A172 (cell line): ENCODE measurements at places on chromosomes 12 and 14.

DNA sequence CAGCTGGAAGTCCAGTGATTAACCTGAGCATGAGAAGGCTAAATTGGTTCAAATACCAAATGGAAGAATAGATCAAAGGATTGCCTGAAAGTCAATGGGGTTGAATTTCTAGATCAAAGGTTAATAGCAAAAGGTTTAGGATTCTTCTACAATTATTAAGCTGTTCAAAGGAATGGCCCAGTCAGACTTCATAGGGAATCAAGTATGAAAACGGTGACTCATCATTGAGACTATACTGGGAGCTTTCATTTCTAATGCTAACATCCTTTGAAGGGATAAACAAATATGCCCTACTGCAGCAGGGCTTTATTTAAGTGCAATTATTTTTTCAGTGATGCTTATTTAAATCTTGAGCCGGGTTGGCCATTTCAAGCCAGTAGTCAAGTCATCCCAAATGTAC lies 152.8 kb downstream of the RIMBP2 start:
- DNase-seq, result no peak

GRCh38 chr12:4027412-4027811 lies 154.2 kb upstream of the PARP11 start:
- DNase-seq, result no peak

DNA sequence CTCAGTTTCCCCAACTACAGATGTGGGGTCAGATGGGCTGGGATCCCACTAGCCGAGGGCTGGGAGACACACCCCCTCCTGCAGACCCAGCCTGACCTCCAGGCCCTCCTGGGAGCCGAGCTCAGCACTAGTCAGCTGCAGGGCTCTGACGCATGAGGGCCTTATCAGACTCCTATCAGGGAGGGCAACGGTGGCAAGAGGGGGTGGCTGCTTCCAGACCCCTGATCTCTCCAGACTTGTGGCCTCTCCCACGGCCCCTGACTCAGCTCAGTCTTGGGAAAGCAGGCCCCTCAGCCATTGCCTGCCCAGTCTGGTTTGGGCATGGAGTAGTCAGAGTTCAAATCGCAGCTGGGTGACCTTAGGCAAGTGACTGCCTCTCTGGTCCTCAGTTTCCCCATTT lies 2.5 kb downstream of the RASAL1 start:
- DNase-seq, result no peak

GRCh38 chr12:79388011-79388410 lies 302.8 kb downstream of the PAWR start:
- DNase-seq, result no peak

DNA sequence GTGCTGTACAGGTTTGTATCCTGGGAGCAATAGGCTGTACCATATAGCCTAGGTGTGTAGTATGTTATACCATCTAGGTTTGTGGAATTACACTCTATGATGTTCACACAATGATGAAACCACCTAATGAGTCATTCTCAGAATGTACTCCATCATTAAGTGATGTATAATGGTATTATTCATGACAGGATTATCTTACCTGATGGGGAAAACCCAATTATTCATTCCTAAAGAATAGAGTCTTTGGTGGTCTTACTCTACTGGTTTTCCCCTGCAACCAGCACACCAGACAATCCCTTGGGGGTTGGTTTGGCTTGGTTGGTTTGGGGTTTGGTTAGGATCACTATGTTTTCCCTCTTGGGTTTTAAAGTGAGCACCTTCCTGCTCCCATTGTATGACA lies 12.6 kb upstream of the OR10P1 start:
- no peak for DNase-seq

DNA sequence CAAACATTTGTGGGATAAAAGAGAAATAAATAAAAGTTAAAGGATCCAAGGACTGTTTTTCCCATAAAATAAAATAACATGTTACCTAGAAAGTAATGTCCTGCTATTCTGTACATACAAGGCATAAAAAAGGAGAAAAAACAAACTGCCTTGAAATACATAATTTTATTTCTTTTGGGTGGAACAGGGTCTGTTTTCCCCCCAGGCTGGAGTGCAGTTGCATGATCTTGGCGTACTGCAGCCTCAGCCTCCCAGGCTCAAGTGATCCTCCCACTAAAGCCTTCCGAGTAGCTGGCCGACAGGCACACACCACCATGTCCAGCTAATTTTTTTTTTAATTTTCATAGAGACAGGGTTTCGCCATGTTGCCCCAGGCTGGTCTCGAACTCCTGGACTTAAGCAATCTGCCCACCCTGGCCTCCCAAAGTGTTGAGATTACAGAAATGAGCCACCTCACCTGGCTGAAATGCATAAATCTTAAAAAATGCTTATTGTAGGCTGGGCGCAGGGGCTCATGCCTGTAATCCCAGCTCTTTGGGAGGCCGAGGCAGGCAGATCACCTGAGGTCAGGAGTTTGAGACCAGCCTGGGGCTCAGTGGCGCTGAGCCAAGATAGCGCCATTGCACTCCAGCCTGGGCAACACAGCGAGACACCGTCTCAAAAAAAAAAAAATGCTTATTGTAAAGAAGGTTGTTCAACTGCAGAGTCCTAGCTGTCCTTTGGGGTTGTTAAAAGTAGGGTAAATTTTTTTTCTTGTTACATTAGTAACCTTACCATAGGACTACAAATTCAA lies 4.1 kb upstream of the TUBA1C start:
- DNase-seq, result no peak

DNA sequence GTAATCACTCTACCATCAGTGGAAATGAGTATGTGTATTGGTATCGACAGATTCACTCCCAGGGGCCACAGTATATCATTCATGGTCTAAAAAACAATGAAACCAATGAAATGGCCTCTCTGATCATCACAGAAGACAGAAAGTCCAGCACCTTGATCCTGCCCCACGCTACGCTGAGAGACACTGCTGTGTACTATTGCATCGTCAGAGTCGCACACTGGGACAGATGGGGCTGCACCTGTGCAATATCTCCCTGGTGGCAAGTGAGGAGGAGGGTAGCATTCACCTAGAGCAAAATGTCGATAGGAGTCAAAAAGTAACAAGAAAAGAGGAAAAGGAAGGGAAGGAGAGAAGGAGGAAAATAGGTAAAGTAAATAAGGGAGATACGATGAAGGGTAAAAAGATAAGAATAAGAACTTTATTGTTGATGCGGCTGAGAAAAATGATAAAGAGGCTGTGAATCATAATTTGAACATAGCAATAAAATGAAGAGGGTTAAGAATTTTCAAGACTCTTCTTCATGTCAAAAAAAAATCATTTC lies 450.5 kb upstream of the OR4E1 start:
- no peak for DNase-seq

DNA sequence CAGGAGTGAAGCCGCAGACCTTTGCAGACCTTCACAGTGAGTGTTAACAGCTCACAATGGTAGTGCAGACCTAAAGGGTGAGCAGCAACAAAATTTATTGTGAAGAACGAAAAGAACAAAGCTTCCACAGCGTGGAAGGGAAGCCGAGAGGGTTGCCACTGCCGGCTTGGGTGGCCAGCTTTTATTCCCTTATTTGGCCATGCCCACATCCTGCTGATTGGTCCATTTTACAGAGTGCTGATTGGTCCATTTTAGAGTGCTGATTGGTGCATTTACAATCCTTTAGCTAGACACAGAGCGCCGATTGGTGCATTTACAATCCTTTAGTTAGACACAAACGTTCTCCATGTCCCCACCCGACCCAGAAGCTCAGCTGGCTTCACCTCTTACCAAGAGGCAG lies 35.5 kb downstream of the MAPK1IP1L start:
- no peak for DNase-seq

- peak; percentile 69 for DNase-seq
Observed at GRCh38 chr14:85437148-85437547, 92.8 kb upstream of the FLRT2 start.

GRCh38 chr12:4933411-4933810 lies 23.7 kb downstream of the KCNA1 start:
- no peak for DNase-seq

DNA sequence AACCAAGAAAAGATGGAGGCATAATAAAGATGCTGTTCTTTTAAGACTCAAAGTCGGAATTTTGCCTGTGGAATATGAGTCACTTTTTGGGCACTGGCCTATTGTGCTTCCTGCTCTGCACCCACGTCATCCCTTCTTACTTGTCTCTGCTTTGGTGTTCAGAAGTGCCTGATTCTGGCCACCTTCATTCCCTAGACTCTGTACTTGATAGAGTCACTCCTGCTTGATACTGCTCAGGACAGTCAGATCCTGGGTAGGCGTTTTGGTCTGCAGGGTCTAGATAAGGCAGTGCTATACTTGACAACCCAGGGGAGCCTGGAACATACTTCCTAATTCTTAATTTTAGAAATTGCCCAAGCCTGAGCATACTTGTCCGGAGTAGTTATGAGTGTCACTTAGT lies 1.9 kb downstream of the LRRK2 start:
- peak; percentile 81 for DNase-seq

DNA sequence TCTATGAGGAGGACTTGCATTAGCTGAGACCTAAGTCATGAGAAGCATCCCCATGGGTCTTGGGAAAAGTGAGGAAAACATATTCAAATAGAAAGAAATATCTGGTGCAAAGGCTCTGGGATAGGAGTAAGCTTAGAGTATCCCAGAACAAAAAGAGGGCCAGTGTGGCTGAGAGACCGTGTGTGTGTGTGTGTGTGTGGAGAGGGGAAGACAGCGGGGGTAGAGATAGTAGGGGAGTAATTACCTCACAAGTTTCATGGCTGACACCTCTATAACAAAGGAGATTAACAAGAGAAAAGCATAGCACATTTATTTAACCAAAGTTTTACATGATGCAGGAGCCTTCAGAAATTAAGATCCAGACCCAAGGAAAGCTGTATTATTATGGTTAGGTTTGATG lies 440.5 kb downstream of the RAD51B start:
- no peak for DNase-seq

DNA sequence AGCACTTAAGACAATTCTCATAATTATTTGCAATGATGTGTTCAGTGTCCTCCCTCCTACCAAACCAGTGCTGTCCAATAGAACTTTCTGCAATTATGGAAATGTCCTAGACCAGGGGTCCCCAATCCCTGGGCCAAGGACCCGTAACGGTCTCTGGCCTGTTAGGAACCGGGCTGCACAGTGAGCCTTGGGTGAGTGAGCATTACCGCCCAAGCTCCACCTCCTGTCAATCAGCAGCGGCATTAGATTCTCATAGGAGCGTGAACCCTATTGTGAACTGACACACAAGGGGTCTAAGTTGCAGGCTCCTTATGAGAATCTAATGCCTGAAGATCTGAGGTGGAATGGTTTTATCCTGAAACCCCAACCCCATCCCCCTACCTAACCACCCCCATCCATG lies 3.9 kb downstream of the SVOP start:
- no peak for DNase-seq

DNA sequence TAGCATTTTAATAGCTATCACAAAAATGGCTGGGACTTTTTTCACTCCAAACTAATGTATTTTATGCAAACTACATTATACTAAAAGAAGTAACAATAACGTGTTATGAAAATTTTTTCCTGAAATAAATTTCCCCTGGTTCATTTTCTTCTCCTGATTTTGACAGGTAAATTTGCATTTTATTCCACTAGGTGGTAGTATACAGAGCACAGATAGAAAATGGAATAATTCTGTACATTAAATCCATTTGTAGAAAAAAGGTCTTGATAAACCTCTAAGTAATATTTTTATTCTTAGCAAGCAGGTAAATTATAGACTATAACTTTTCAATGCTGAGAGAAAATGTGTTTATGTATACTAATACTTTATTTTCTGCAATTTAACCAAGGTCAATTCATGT lies 96.5 kb downstream of the BCAT1 start:
- no peak for DNase-seq

DNA sequence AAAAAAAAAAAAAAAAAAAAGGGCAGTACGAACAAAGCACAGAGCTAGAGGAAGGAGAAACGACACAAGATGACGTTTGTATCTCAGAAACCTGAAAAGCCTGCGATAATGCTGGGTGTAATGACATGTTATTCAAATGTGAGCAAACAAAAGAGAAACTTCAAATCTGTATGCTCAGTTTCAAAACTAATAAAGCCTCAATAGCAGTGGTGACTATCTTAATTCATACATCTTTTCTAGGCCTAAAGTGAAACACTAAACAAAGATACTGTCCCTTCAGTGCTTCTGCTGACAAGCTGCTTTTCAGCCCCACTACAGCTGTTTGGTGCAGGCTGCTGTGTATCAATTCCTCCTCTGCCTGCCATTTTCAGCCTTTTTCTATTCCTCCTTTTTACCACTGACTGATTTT lies 15.8 kb downstream of the ITPR2 start:
- DNase-seq, result no peak

DNA sequence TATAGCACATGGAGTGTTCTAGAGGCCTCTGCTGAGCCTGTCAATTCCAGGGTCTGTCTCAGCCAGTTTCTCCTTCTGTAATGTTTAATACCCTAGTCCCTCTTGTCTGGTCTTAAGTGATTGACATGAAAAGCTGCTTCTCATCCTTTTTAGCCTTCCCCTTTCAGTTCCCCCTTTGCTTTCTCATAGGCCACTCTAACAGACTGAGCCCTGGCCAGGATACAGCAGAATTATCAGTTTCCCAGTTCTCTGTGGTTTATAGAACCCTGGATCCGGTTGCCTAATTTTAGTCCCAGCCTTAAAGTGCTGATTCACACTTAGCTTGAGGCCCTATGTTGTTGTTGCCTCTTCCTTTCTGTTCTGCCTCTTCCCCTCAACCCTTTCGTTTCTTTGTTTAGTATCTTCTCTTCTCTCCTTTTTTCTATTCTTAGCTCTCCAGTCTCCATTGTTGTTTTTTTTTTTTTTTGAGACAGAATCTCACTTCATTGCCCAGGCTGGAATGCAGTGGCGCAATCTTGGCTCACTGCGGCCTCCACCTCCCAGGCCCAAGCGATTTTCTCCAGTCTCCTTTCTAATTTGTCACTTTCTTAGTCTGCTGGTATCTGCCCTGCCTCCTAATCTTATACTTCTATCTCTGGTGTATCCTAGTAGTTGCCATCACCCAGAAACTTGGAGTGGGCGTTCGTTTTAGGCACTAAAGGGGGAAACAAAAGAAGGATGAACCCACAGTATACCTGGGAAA lies 2.9 kb upstream of the BIN2 start:
- DNase-seq, result peak; percentile 21

- DNase-seq, result no peak
Observed at GRCh38 chr14:92143309-92143708, 21.5 kb downstream of the CPSF2 start.

- DNase-seq, result no peak
Observed at GRCh38 chr12:41453409-41453808, 265.3 kb downstream of the PDZRN4 start.

GRCh38 chr12:120970310-120970709 lies 8.0 kb upstream of the HNF1A start:
- DNase-seq, result no peak

GRCh38 chr14:25231004-25231403 lies 181.1 kb upstream of the STXBP6 start:
- DNase-seq, result no peak

DNA sequence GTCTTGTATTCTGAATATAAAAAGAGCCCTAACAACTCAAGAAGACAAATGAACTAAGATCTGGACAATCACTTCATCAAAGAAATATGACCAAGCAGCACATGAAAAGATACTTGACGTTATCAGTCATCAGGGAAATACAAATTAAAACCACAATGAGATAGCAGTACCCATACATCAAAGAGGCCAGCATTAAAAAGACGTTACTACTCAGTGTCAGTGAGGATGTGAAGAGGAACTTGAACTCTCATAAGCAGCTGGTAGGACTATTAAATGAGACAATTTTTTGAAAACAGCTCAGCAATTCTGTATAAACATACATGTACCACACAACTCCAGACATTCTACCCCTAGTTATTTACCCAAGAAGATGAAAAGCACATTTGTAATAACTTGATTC lies 55.9 kb downstream of the FERMT2 start:
- DNase-seq, result peak; percentile 57

GRCh38 chr14:48008646-48009045 lies 333.2 kb upstream of the MDGA2 start:
- DNase-seq, result no peak
